Mesenteric fat pad (tissue), 1 donor: ENCODE measurements at places on chromosomes 5 and 9. TPM values are rescaled to one million over a fixed set of nuclear protein-coding genes. Genes with fewer than 3 reads are reported as not detected.

ANGPTL2 gene
- 169 TPM for total RNA-seq

DNA sequence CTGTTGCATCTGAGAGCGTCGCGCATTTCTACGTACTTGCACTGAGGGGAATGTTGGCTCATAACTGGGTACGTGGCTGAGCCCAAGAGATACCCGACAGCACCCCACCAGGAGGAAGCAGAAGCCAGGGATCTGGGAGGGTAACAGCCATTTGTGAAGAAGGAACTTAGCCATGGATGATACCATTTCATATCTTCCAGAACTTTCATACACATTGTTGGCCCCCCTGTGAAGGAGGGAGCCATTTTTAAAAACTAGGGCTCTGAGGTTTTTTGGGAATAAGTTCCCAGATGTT lies 101.4 kb upstream of the SLC44A1 start:
- DNase-seq, result no peak

MRNIP gene
- total RNA-seq, result 17.3 TPM

DNA sequence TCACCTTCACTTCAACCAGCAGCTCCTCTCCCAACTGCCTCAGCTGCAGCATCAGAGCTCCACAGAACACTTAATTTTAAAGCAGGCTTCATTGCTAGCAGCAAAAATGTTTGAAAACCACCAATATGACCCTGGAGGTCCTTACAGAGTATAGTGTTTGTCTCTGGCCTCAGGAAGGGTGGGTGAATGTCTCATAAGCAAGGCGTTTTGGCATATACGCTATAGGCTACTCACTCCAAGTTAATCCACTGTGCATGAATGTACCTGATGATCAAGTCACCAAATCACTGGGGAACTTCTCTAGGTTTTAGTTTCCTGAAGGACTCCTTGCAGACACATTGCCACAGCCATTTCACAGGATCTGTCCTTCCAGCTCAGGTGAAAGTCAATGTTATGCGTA lies 125.3 kb downstream of the GABBR2 start:
- DNase-seq, result no peak

DNA sequence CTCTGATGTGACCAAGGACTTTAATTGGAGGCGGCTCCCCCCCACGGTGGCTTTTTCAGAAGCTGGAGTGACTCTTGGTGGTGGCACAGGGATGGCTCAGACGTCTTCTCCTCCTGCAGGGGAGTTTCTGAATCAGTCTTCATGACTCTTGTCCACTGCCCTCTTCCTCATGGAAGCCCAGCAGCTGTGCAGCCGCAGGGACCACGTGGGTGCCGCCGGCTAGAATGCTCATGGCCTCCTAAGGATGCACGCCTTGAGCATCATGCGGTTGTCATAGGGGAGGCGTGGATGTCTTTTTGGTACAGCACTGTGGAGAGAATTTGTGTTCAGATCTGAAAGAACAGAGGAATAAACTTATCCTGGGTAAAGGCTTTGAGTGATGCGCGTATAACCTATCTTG lies 1.3 kb downstream of the TEX53 start:
- DNase-seq, result no peak

DNA sequence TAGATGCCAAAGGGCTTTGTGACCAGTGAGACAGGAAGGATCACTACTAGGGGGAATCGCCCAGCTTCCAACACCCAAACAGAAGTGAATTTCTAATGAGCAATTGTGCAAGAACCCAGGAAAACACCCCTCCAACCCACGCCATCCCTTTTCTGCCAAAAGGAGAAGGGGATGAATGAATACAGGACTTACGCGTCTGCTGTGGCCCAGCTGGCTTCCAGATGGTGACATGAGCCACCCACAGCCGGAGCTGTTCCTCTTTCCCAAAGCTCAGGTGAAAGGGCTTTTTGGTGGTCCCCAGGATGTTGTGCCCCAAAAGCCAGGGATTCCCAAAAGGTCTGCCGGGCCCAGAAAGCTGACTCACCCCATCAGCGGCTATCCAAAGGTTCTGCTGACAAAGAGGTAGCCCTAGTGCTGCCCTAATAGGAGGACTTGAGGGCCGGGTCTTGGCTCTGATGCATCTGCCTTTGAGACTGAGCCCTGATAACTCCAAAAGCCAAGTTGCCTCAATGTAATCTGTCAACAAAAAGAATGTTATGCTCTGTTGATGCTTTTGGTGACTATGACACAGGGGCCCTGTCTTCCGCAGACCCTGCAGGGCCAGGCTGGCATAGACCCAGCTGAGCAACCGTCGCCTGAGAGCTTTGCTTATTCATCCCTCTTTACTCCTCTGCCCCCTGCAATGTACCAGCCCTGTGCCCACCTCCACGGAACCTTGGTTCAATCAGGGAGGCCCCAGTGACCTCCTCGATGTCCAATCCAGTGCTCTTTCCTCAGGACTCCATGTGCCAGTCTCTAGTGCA lies 14.5 kb downstream of the GSN start:
- DNase-seq, result peak; percentile 89

DNA sequence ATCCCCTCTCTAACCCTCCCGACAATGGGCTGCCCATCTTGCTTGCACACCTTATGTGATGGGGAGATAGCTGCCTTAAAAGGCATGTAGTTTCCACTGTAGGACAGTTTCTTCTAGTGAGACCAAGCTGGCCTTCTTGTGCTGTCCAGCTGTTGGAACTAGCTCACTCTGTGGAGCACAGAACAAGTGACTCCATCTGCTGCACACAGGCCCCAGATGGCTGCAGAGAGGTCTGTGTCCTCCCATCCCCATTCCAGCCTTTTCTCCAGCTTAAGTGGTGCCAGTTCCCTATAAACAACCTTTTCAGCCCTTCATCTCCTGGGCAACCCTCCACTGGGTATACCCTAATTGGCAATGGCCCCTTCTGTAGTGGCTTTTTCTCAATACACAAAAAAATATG lies 18.7 kb upstream of the PSD2 start:
- no peak for DNase-seq

NPM1 gene
- total RNA-seq, result 526 TPM

- peak; percentile 88 for DNase-seq
These were observed 38.6 kb upstream of the GARNL3 start for GRCh38 chr9:127225801-127226625.

GRCh38 chr5:64315778-64316177 lies 150.1 kb downstream of the RNF180 start:
- no peak for DNase-seq

DNA sequence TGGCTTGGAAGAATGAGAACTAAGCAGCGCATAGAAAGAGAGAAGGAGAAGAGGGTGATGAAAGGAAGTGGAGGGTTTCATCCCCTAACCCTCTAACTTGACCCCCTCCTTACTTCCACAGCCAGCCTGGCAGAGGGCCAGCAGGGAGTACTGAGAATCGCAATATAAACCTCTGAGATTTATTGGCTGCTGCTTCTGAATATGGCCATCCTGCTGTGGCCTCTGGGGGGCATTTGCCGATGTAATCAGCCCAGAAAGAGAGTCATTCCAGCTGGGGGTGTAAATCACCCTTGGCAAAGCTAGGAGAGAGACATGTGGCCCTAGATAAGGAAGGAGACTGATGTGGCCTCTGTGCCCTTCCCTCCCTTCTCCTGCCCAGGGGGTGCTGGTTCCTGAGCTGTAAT lies 960 bp upstream of the GFRA3 start:
- peak; percentile 16 for DNase-seq

DNA sequence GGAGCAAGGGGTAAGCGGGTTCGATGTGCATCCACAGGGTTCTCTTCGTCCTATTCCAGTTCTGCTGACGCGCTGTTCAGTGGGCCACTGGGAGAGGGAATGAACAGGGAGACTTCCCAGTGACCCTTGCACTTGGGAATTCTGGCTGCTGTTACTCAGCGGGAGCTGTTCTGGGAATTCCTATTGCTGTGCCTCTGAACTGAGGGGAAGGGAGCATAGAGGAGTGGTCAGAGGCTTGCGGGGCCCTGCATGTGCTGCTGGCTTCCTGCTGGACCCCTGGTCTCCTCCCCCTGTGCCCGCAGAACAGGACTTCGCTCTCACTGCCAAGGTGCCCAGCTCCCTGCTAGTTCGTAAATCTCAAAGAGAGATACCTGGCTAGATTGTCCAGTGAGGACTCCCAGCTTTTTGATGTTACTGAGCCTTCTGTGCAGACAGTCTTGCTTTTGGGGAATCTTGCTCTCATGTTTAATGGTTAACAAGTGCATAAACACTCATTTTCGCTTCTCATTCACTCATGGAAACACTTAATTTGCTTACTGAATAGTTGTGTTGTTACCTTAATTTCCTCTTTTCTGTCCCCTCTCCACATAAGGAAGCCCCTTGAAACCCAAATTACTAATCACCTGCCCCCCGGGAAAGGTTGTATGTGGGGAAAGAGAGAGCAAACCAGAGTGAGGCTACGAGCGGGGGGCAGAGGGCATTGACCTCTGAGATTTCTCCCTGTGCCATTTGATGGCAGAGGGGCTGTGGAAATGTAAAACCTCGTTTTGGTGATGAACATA lies 5.9 kb downstream of the TRIO start:
- no peak for DNase-seq

GRCh38 chr9:92949266-92949982 lies 2.1 kb downstream of the FGD3 start:
- peak; percentile 55 for DNase-seq

DNA sequence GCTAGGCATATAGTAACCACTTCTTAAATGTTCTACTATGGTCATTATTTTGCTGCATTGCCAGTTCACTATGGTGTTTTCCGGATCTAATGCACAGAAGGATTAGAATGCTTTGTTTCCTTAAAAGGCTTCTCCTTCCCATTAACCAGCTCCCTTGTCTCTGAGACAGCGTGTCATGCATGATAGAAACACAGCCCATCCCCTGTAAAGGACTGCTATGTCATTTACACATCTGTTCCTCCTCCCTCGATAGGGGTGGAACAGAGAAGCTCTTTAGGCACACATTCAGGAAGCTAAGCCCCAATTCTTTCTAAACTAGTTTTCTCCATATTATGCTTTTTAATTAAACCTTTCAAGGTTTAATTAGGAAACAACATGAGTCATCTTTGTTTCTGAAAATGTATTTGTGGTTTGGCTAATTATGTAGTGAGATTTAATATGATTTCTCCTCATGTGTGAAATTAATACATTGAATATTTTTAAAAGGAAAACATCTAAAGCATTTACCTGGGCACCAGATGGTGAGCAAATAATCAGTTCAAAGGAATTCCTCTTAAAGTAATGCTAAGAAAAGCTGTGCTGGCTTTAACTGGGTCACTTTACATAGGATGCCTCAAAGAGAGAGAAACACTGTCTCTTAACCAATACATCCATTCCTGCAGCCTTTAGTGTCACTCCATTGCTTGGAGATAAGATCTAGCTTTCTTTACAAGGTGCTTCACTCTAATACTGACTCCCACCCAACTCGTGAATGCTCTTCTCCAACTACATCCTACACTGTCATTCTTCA lies 133.3 kb upstream of the PPP1R2B start:
- DNase-seq, result no peak

ZNF483 gene
- 2.2 TPM for total RNA-seq

- no peak for DNase-seq
These were observed 84.0 kb downstream of the MARCHF11 start for GRCh38 chr5:16095612-16096011.

PCDHGA2 gene
- total RNA-seq, result 3.7 TPM

DNA sequence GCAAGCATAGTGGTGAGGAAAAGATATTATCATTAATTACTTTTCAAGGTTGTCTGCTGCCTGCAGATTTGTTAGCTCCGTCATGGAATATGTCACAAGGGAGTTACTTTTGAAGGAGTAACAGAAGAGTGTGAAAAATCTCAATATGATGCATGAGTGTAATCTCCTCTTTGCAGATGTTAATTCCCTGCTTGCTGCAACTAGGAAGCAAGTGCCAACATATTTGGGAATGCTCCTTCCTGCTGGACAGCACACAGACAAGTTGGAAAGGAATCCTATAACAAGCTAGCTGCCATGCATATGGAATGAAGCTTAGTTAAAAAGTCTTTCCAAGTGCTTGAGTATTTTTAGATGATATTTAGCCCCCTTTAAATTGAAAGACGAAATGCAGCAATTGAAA lies 2023.6 kb upstream of the CDH6 start:
- no peak for DNase-seq

C5 gene
- 2.1 TPM for total RNA-seq

DNA sequence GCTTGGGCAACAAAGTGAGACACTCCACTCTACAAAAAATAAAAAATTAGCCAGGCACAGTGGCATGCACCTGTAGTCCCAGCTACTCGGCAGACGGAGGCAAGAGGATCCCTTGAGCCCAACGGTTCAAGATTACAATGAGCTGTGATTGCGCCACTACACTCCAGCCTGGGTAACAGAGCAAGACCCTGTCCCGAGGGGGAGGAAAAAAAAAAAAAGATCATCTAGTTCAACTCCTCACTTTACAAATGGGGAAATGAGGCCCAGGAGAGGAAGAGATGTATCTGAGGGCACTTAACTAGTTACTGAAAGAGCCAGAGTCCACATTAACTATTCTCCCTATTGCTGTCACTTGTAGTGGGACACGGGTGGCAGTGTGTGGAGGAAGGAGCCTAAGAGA lies 13.8 kb downstream of the PDCL start:
- DNase-seq, result no peak

WNK2 gene
- total RNA-seq, result 1.1 TPM

DNA sequence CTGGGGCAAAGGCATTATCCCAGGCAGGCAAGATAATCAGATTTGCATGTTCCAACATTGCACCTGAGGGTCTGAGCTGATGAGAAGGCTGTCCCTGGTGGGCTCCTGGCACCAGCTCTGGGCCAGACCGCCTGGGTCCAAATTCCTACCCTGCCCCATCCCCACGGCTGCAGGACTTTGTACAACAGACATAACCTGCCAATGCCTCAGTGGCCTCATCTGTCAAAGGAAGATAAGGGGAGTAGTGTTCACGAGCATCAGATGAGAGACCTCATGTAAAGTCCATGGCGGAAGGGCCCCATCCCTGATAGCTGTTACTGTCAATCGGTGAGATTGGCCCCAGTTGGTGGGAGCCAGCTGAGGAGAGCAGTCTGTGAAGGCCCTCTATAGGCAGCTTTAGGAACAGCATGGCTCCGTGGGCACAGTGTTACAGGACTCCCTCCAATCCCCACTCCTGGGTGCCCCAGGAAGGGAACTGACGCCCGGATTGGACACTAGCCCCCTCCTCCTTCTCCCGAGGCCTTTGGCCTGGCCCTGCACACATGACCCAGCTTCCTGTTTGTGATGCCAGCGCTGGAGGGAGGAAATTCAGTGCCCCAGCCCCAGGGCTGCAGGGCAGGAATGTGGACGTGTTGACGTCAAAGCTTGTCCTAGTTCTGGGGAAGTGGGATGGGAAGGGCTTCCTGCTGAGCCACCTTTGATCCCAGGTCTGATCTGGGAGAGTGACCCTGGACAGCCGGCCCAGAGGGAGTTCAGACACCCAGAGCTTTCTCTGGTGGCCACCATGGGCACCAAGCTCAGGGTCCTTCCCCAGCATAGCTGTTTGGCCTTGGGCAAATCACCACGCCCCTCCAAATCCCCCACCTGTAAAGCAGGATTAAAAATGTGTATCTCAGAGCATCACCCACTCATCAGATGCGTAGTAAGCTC lies 56.2 kb downstream of the DUSP1 start:
- DNase-seq, result peak; percentile 93

GRCh38 chr9:5511476-5511875 lies 1.1 kb downstream of the PDCD1LG2 start:
- DNase-seq, result no peak

TMEM252 gene
- total RNA-seq, result not detected

LCN9 gene
- total RNA-seq, result not detected

GDF9 gene
- not detected for total RNA-seq

GRCh38 chr5:177598477-177598876 lies 1.5 kb upstream of the B4GALT7 start:
- no peak for DNase-seq

CNTLN gene
- total RNA-seq, result 7.1 TPM

PCSK1 gene
- 1.6 TPM for total RNA-seq

- no peak for DNase-seq
These were observed 86.8 kb downstream of the NLN start for GRCh38 chr5:65808818-65809217.

TAS2R1 gene
- not detected for total RNA-seq

PTPN3 gene
- 6.3 TPM for total RNA-seq
